ENCODE measurements at places on chromosomes 7 and 10. TPM values are rescaled to one million over a fixed set of nuclear protein-coding genes. Genes with fewer than 3 reads are reported as not detected.

The IFIT1B gene
- total RNA-seq: 0.82 TPM

The MET gene
- total RNA-seq: 1.6 TPM

The TRPV5 gene
- 0.36 TPM for total RNA-seq

The CABCOCO1 gene
- 2.0 TPM for total RNA-seq

The RNLS gene
- 11.4 TPM for total RNA-seq

The INHBA gene
- 3.2 TPM for total RNA-seq

The CSGALNACT2 gene
- total RNA-seq: 28.9 TPM

The CDNF gene
- total RNA-seq: not detected

The PTF1A gene
- 4.4 TPM for total RNA-seq

The HERPUD2 gene
- total RNA-seq: 28.9 TPM

The TEX47 gene
- not detected for total RNA-seq

The LIPJ gene
- total RNA-seq: 1.00 TPM

The CALD1 gene
- total RNA-seq: 41.8 TPM

The CCL26 gene
- not detected for total RNA-seq

The SYT15 gene
- 1.8 TPM for total RNA-seq
